GOT3 (cell line): ENCODE measurements at places on chromosomes 2 and 18.

DNA sequence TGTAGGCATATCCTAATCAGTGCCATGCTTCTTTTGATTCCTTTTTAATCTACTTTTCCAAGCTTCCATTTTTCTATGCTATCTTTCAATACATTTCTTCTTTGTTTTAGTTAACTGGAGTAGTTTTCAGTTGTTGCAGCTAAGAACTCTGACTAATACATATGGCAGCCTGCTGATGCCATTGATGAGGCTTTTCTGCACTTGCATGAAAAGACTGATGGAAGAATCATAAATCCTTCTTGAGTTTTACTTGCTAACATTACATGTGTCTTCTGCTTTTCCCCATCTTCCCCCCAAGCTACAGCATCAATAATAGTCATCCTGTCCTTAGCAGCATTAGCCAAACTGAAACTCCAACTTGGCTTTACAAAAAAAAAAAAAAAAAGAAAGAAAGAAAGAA is 203.3 kb downstream of the LRP1B start:
- DNase-seq, result no peak

- DNase-seq, result no peak
These were observed 37.7 kb upstream of the NEMP2 start for GRCh38 chr2:190572246-190572645.

DNA sequence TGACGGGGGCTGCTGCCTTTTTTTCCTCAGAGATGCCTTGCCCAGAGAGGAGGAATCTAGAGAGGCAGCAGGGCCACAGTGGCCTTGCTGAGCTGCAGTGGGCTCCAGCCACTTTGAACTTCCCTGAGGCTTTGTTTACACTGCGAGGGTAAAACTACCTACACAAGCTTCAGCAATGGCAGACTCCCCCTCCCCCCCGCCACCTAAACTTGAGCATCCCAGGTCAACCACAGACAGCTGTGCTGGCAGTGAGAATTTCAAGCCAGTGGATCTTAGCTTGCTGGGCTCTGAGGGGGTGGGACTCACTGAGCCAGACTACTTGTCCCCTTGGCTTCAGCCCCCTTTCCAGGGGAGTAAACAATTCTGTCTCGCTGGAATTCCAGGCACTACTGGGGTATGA is 11.8 kb downstream of the SYT4 start:
- no peak for DNase-seq

DNA sequence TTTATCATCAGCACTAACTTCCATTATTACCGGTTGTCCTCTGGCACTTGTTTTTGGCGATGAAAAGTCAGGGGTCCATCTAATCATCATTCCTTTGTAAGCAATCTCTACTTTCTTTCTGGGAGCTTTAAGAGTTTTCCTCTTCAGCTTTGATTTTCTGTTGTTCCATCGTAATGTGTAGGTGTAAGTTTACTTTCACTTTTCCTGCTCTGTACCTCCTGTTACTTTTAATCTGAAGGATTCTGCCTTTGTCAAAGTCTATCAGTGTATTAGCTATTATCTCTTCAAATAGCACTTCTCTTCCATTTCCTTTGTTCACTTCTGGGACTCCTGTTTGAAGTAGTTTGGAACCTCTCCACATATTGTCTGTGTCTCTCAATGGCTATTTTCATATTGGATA is 25.5 kb upstream of the GPR155 start:
- no peak for DNase-seq

DNA sequence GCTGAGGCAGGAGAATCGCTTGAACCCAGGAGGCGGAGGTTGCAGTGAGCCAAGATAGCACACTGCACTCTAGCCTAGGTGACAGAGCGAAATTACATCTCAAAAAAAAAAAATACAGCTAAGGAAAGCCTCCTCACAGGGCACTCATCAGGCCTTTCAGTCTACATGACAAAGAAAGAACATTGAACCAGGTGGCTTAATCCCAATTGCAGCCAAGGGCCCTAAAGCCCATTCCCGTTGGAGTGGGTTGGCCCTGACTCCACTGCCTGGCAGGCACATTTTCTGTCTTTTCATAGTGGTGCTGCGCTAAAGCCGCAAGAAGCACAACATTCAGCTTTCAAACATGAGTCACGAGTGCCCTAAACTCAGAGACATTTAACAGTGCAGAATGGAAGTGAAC is 372.5 kb downstream of the RNF144A start:
- DNase-seq, result no peak

DNA sequence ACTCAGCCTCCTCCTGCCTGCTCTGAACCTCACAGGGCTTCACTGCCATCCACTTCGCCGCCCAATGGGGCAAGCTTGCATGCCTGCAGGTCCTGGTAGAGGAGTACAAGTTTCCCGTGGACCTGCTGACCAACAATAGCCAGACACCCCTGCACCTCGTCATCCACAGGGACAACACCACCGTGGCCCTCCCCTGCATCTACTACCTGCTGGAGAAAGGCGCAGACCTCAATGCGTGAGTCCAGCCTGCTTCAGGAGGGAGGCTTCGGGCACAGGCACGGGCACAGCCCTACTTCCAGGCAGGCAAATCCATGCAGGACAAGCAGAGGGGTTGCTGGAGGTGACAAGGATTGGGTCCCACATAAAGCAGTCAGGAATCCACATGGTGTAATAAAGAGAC is 1.2 kb downstream of the ANKRD53 start:
- no peak for DNase-seq

GRCh38 chr2:217289177-217289906 is 429.5 kb upstream of the TNP1 start:
- DNase-seq, result no peak

DNA sequence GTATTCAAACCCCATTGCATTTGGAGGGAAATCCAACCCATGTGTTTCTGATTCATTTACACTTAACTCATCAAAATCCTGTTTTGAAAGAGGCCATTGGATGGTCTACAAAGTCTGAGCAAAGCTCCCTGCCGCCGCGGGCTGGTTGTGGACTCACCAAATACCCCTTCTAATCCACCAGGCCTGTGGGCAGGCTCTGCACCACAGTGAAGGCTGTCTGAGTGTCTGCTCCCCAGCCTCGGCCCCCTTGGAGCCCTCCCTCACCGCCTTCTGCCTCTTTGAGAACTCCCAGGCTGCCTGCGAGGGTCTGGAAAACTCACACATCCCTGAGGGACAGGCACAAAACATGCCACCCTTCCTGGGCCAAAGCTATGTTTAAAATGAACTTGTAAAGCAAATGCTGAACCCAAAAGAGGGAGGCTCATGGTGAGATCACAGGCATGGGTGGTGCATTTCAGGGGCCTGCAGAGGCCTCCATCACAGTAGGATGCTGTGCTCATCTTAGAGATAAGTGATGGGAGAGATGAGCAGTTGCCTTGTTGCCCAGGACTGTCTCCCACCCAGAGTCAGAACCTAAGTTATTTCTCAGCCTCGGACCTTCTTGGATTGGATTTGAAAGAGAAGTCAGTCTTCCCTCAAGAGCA is 225.0 kb downstream of the CYP26B1 start:
- no peak for DNase-seq

DNA sequence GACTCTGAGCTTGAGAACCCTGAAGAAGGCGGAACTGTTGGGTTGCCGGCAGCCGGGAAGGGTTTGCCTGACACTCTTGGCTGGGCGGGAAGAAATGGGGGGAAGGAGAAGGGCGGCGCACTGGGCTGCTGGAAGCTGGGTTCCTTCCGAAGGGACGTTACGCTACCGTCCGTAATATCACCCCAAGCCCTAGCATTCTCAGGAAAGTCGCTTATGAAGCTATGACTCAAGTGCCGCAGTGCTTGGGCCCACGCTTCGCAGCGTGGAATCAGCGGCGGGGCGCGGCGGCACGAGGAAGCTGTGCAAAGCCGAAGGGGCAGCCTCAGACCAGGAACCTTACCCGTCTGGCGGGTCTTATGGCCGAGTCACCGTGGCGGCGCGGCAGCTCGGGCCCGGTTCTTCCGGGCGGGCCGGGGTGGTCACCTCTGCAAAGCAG is 50.2 kb upstream of the SIGLEC15 start:
- no peak for DNase-seq

- DNase-seq, result no peak
These were observed 54.2 kb upstream of the CTDP1 start for GRCh38 chr18:79625195-79625923.

GRCh38 chr18:75221397-75221796 is 10.8 kb downstream of the TSHZ1 start:
- DNase-seq, result no peak

DNA sequence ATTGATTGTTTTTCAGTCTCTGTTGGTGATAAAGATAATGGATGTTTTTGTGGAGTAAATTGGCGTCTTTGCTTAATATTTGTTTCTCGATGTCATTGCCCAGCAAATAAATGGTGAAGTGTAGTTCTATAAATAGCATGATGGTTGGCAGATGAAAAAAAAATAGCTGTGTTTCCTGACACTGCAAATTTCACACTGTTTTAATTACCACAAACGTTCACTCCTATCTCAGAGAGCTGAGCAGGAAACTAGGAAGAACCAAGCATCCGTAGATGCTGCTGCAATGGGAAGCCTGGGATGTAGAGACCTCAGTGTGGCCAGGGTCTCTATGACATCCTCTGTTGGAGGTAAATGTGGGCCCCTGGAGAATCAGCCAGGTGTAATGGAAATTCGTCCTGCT is 183.2 kb downstream of the CYRIA start:
- DNase-seq, result no peak

DNA sequence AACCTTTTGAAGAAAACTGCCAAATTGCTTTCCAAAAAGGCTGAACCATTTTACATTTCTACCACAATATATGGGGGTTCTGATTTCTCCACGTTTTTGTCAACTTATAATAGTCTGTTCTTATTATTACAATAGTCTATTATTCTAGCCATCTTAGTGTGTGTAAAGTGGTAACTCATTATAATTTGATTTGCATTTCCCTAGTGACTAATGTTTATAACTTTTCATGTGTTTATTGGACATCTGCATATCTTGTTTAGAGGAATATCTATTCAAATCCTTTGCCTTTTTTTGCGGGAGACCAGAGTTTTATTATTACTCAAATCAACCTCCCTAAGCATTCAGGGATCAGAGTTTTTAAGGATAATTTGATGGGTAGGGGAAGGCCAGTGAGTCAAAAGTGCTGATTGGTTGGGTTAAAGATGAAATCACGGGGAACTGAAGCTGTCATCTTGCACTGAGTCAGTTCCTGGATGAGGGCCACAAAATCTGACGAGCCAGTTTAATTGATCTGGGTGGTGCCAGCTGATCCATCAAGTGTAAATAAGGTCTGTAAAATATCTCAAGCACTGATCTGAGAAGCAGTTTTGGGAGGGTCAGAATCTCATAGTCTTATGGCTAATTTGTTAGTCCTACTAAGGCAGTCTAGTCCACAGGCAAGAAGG is 303.4 kb upstream of the NCKAP5 start:
- DNase-seq, result no peak

DNA sequence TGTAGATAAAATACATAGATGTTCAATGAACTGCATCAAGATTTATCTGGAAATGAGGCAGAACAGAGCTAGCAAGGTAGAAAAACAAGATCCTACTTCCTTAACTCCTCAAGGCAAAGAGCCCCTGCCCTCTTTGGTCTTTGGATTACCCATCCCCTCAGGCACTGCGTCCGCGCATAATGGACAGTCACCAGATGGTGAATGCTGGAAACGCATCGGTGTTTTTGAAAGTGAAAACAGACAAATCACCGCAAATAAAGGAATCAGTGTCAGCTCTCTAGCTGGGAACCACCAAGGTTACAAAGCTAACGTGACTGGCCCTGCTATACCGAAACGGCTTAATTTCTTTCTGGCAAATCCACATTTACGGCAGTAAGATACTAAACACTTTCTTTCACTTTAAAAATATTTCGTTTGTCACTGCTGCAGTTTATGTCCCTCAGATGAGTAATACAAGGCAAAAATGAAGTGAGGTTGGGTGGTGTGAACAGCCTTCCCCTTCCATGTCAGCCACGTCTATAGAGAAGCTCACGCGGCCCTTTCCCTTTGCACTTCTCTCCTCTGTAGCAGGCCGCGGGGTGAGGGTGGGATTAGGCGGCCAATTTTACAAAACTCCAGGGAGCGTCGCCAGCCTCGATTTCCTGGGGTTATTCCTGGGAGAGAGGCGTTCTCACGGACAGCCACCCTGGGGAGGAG is 627 bp upstream of the GALR1 start:
- DNase-seq, result no peak

DNA sequence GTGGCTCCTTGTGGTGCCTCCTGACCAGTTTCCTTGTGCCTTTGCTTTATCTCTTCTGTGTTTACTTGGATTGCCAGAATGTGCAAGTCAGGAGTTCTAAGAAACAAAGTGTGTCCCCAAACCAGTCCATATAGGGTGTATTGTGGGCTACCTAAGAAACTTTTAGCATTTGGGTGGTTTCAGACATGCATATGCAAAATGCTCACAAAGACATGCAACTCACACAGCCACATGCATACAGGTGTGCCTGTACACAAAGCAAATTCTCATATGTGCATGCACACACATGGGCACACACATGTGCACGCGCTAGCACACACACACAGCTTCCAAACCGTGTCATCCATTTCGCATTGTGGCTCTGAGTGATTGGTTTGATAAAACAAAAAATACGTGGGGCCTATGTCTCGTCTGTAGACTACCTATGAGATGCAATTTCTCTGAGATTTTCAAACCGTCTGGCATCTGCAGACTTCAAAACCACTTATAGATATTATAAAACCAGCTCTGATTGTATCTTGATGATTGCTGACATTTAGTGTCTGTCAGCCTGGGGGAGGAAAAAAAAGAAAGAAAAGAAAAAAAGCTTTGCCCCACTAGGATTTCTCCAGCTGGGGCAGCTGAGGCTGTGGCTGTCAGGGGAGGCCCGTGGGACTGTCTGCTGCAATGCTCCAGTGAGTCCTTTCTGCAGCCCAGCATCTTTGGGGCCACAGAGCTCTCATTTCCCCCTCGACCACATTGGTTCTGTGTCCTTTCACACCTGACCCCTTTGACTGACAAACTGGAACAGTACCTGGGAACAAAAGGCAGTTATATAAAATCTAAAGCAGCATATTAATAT is 556.1 kb downstream of the CMPK2 start:
- no peak for DNase-seq

DNA sequence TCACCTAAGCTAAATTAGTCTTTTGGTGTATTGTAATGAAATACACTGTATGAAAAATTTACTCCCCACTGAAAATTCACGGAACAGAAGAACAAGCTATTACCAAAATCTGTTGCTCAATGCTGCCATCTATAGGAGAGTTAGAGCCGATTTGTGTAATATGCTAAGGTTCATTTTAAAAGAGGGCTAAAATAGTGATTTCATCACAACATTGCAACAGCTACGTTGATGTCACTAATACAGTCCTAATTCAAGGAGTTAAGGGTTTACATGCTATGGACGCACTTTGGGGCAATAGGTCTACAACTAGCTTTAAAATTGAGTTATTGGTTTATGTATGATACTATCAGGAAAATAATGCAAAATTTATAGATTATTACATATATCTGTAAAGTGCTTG is 3.0 kb upstream of the IRS1 start:
- no peak for DNase-seq

DNA sequence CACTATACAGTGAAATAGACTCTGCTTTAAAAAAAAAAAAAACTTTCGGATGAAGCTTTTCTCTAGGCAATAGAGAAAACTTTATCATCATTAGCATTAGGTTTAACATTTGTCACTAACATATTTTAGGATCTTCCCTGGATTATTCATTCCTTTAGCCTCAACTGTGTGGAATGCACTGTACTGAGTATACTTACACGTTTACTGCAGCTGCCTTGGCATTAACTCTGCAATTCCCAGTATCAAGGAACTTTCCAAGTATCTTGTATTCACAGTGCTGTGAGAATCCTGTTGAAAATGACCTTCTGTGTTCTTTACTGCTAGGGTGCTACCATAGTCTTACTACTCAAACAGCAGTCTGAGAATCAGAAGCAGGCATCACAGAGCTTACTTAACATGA is 328.2 kb upstream of the COL3A1 start:
- no peak for DNase-seq
